Fibroblast of the aortic adventitia (primary cell): ENCODE measurements at places on chromosomes 12 and 14. TPM values are rescaled to one million over a fixed set of nuclear protein-coding genes. Genes with fewer than 3 reads are reported as not detected.

The MAP3K9 gene
- total RNA-seq = under 0.01 and 0.33 TPM in 2 replicates

The BBS10 gene
- total RNA-seq = 4.3 and 21.3 TPM in 2 replicates

The CLEC4E gene
- not detected in 2 replicates for total RNA-seq

The ARHGEF40 gene
- total RNA-seq = 47.4 and 71.9 TPM in 2 replicates

The JAG2 gene
- 0.63 and 3.1 TPM in 2 replicates for total RNA-seq

The MANSC4 gene
- total RNA-seq = not detected in 2 replicates

The CCDC177 gene
- not detected in 2 replicates for total RNA-seq

The NANOG gene
- under 0.01 and 0.16 TPM in 2 replicates for total RNA-seq

The IRAK3 gene
- 20.0 and 21.4 TPM in 2 replicates for total RNA-seq

The ANGEL1 gene
- 5.8 and 6.7 TPM in 2 replicates for total RNA-seq

The FBXW8 gene
- total RNA-seq = 6.6 and 11.2 TPM in 2 replicates

The CIROP gene
- 1.8 TPM in 1 of 2 replicates, not detected in the other for total RNA-seq

The ABCC9 gene
- 20.0 and 20.3 TPM in 2 replicates for total RNA-seq

The LRCOL1 gene
- not detected in 2 replicates for total RNA-seq

The SLC8A3 gene
- total RNA-seq = not detected in 2 replicates
